Activated CD8-positive, alpha-beta T cell treated with anti-CD3 and anti-CD28 coated beads for 36 hours (primary cell): ENCODE measurements at places on chromosomes 3 and 15. TPM values are rescaled to one million over a fixed set of nuclear protein-coding genes. Genes with fewer than 3 reads are reported as not detected.

- peaks cover 5% of the 10 kb centered on the region for H3K4me1 ChIP-seq
- H3K27me3 ChIP-seq = no peaks in the 10 kb centered on the region
- H3K36me3 ChIP-seq = no peaks in the 10 kb centered on the region
- no peak overlapping the region for H3K4me3 ChIP-seq
- DNase-seq = no peak
Observed at GRCh38 chr3:141360888-141361598, 7.3 kb upstream of the ZBTB38 start.

ROPN1 gene
- not detected for total RNA-seq

CACNA2D2 gene
- 1.6 TPM for total RNA-seq

SLC6A11 gene
- total RNA-seq = not detected

CASR gene
- total RNA-seq = not detected

IP6K2 gene
- total RNA-seq = 47.7 TPM

GRCh38 chr15:31148297-31149087 lies 47.0 kb upstream of the TRPM1 start:
- no peak for DNase-seq
- H3K36me3 ChIP-seq = no peaks in the 10 kb centered on the region
- no peaks in the 10 kb centered on the region for H3K27me3 ChIP-seq
- H3K4me1 ChIP-seq = no peaks in the 10 kb centered on the region
- H3K27ac ChIP-seq = no peak overlapping the region

- H3K4me3 ChIP-seq = no peak overlapping the region
- peaks cover 14% of the 10 kb centered on the region for H3K27me3 ChIP-seq
- H3K4me1 ChIP-seq = no peaks in the 10 kb centered on the region
- DNase-seq = no peak
Observed at GRCh38 chr15:79154483-79155135, 64.0 kb upstream of the RASGRF1 start.

GRCh38 chr15:52288051-52288942 lies 7.3 kb downstream of the MYO5C start:
- peaks cover 2% of the 10 kb centered on the region for H3K27me3 ChIP-seq
- no peak overlapping the region for H3K4me3 ChIP-seq
- no peak overlapping the region for H3K27ac ChIP-seq
- DNase-seq = no peak
- no peaks in the 10 kb centered on the region for H3K36me3 ChIP-seq

ITIH1 gene
- not detected for total RNA-seq

RPL39L gene
- 12.1 TPM for total RNA-seq

GRCh38 chr15:44435893-44436667 lies 8.7 kb downstream of the CTDSPL2 start:
- H3K4me3 ChIP-seq = no peak overlapping the region
- peaks cover 52% of the 10 kb centered on the region for H3K4me1 ChIP-seq
- no peak for DNase-seq
- no peaks in the 10 kb centered on the region for H3K27me3 ChIP-seq
